Activated CD4-positive, alpha-beta T cell treated with anti-CD3 and anti-CD28 coated beads, Interleukin-2, amount 10 ng/mL, durations not matched to agents 24 days and 14 days (primary cell): ENCODE measurements at places on chromosomes 12 and 14. TPM values are rescaled to one million over a fixed set of nuclear protein-coding genes. Genes with fewer than 3 reads are reported as not detected.

C12orf50 gene
- total RNA-seq = not detected in 2 replicates

PPP4R4 gene
- 2.7 and 3.1 TPM in 2 replicates for total RNA-seq

KRT72 gene
- 0.09 TPM in 1 of 2 replicates, not detected in the other for total RNA-seq

MGST1 gene
- 1.2 TPM in 1 of 2 replicates, not detected in the other for total RNA-seq

PLEK2 gene
- 0.95 and 1.7 TPM in 2 replicates for total RNA-seq

CMKLR1 gene
- not detected in 2 replicates for total RNA-seq

ZNF641 gene
- 6.7 and 7.6 TPM in 2 replicates for total RNA-seq

CLECL1 gene
- 5.3 and 9.1 TPM in 2 replicates for total RNA-seq

MMP14 gene
- 2.1 and 3.2 TPM in 2 replicates for total RNA-seq

DPPA3 gene
- not detected in 2 replicates for total RNA-seq

SPATS2 gene
- 14.5 and 16.2 TPM in 2 replicates for total RNA-seq

POLE2 gene
- total RNA-seq = 52.8 and 58.4 TPM in 2 replicates

MYO1H gene
- total RNA-seq = not detected in 2 replicates

ADAM20 gene
- total RNA-seq = 0.19 and 0.44 TPM in 2 replicates

SYCP3 gene
- total RNA-seq = 0.44 and 0.50 TPM in 2 replicates

HOXC12 gene
- not detected in 2 replicates for total RNA-seq
